Posterior cingulate gyrus (tissue), 11 donors: ENCODE measurements at places on chromosomes 5 and 9.
A peak's percentile ranks its signal among the peaks of the same experiment; 100 is the strongest.

- peak; percentile 86 for DNase-seq
These were observed 420 bp downstream of the BOD1 start for GRCh38 chr5:173615884-173616576.

GRCh38 chr5:133121611-133122150, 69.9 kb downstream of the HSPA4 start:
- DNase-seq, result no peak

DNA sequence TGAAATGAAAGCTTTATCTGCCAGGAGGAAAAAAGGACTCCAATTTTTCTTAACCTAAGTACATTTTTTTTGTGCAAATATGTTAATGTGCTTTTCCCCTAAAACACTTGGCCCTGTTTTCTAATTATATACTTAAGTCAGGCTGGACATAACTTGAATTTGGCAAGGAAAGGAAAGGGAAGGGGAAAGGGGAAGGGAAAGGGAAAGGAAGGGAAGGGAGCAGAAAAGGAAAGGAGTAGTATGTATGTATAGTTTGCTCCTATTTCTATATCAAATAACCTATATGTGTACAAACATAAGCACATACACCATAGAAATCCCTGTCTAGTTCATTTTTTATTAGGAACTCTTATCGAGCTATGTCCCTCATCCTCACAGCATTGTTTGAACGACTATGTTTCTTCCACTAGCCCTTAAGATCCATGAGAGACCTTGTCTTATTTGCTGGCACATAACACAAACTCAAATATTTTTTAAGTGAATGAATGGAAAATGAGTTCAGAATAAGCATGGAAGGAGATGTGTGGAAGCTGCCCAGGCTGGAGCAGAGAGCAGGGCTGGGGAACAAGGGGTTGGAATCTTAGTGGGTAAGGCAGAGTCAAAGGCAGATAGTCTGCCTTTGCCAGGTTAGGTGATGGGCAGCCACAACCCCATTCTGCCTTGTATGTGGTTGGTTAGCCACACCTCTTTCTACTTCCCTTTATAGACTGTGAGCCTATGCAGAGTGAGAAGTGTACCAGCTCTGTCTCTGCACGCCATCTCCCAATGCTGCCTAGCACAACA, 70.0 kb downstream of the KLHL3 start:
- DNase-seq, result no peak

GRCh38 chr5:66354422-66354821, 210.3 kb downstream of the SREK1 start:
- no peak for DNase-seq

DNA sequence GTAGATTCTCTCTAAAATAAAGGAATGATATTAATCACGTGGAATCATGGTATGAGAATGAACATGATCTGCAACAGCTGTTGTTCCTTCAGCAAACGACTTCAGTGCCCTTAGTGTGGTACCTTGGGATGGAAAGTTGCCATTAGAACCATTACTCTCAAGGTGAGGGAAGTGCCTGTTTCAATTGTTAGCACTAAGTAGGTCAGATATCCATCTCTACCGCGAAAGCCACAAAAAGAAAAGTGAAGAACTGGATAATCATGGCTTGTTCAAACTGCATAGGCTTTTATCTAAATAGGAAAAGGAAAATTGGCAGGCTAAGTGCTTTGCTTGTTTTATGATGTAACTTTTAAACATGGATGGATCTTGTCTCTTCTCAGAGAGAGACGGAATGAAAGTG, 380.7 kb downstream of the MRPS30 start:
- no peak for DNase-seq

DNA sequence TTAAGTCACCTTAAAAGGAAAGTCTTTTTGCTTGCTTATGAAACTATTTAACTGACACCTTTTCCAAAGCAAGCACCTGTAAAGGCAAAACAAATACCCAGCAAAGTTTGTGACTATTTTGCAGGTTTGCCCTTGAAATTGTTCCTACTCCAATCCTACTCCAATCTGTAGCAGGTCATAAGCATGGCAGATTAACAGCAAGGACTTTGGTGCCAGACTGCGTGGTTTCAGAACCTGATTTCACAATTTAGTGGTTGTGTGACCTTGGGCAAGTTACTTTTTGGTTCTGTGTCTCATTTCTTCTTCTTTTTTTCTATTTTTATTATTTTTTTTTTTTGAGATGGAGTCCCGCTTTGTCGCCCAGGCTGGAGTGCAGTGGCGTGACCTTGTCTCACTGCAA, 282.1 kb downstream of the RFX3 start:
- no peak for DNase-seq

GRCh38 chr5:141869040-141869439, 9.2 kb downstream of the PCDH1 start:
- no peak for DNase-seq

- no peak for DNase-seq
These were observed 9.9 kb upstream of the GRHPR start for GRCh38 chr9:37412431-37413151.

DNA sequence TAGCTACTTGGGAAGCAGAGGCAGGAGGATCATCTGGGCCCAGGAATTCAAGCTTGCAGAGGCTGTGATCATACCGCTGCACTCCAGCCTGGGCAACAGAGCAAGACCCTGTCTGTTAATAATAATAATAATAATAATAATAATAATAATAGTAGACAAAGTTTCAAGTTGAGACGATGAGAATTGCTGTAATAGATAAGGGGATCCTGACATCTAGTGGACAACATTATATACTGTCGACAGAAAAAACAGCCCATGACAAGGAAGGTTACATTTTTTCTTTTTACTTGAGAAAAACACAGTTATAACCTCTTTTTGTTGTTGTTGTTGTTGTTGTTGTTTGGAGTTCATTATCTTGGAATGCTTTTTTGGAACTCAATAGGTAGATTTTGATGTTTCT, 35.3 kb downstream of the NDFIP1 start:
- DNase-seq, result no peak

- no peak for DNase-seq
These were observed 41.6 kb upstream of the MROH2B start for GRCh38 chr5:41112486-41113455.

DNA sequence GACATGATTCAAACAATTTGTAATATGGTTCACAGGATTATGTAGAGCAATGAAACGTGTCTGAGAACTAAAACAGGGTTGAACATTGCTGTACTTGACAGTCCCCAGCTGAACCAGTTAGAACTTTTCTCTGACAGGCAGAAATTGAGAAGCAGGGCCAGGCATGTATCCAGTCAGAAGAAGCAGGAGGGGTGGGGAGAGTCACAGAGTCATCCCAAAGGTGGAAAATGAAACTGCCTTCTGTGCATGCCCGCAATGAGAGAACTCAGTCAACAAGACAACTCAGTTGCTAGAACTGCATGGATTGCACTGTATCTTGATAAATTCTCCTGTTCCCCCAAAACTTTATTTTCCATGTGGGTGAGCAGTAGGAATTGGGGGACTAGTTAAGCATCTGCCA, 72.9 kb upstream of the PRLR start:
- DNase-seq, result no peak

- peak; percentile 52 for DNase-seq
These were observed 496 bp downstream of the MAPK9 start for GRCh38 chr5:180291234-180291940.

DNA sequence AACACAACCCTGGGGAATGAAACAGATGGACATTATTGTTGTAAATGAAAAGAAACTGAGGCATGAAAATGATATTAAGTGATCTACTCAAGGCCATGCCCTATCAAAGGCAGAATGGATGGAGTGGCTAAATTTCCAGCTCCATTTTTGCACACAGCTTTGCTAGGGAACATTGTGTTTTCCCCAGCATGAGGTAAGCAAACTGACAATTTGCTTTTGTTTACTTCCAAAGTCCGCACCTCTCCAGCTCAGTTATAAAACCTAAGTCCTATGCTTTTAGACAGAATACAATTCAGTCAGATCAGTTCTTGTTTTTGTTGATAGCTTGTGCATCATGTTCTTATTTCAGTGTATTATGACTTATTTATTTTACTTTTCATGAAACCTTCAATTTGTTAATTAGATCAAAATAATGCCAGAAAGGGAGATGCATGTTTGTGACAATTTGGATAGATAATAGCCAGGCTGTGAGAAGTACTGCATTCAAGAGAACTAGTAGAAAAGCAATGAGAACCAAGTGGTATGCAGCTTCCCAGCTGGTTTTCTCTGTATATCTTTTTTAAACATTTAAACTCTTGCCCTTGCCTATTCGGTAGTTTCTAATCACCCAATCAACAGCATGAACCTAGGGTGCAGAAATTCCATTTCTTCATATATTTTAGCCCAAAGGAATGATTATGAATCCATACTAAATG, 380.8 kb downstream of the SPATA31D1 start:
- DNase-seq, result no peak

DNA sequence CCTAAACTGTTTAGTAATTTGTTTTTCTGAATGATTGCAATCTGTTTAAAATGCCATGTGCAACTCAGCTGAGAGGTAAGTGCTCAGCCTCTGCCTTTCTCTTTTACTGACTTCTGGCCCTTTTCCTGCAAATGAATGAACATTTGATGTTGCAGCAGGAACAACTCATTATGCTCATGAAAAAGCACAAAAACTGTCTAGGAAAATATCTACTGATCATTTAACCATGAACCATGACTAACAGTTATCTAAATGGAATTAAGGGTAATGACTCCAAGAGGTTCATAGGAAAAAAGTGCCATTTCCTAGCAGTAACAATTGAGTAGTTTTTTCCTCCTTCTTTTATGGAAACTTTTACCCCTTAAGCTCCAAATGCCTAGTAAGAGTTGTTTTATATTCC, 70.6 kb upstream of the ANKH start:
- no peak for DNase-seq

GRCh38 chr9:113645978-113646253, 182.4 kb downstream of the RGS3 start:
- DNase-seq, result no peak

GRCh38 chr9:91315191-91315590, 46.5 kb downstream of the AUH start:
- DNase-seq, result no peak

DNA sequence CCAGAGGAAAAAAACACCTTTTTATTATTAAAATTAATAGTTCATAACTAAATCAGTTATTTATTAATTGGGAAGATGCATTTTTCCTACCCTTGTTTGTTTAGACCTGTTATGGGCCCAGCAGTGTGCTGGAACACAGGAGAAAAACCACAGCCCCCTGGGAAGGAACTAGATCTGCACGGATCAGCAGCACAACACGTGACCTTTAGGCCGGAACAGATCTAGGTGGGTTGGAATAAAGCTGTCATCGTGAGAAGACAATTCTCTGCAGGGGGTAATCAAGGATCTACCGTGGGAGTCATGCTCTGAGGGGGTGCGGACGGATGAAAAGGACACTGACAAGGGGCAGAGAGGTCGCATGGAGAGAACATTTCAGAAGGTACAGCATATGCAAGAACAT, 95.8 kb upstream of the SPATA31C2 start:
- no peak for DNase-seq

GRCh38 chr9:1140057-1140456, 89.9 kb downstream of the DMRT2 start:
- no peak for DNase-seq

- no peak for DNase-seq
These were observed 86.5 kb upstream of the ARRDC3 start for GRCh38 chr5:91469517-91470165.

GRCh38 chr5:139155333-139155732, 42.8 kb downstream of the SIL1 start:
- DNase-seq, result no peak

- no peak for DNase-seq
These were observed 377.1 kb downstream of the ACTL7B start for GRCh38 chr9:108478431-108479332.

DNA sequence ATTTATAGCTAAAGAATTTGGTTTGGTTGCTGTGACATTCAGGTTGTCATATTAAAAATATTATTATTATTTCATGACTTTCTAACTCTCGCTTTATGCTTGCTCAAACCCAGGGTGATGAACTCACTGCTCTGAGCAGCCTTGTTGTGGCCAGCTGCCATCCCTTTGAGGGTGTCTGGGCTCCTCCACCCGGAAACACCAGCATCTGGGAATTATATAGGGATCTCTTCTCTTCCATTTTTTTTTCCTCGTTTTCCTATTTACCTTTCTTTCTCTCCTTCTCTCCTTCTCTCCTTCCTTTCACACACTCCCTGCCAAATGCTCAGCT, 355.8 kb upstream of the SMARCA2 start:
- DNase-seq, result no peak

DNA sequence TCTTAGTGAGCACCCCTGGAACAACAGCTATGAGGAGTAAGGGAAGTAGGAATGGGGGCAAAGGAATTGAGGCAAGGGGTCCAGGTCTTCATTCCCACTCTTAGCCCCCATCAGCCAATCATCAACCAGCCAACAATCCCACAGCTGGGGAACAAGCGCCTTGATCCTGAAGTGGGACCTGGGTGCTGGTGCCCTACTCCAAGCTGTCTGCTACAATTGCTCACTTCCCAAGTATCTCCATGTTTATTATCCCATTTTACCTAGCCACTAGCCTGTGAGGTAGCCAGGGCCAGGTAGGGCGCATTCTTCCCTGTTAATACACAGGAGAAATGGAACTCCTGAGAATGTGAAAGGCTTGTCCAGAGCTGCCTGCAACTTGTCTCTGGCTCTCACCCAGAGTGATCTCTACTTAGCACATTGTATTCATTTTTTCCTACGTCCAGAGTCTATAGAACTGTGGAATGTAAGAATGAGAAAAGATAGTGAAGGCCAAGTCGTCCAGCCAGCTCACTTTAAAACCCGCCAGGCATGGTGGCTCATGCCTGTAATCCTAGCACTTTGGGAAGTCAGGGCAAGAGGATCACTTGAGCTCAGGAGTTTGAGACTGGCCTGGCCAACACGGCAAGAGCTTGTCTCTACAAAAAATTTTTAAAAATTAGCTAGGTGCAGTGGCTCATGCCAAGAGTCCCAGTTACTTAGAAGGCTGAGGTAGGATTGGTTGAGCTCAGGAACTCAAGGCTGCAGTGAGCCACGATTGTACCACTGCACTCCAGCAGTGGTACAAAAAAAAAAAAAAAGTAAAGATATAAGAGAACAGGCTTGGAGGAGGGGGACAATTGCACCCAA, 6.2 kb upstream of the DNAJC18 start:
- no peak for DNase-seq

- no peak for DNase-seq
These were observed 345.2 kb downstream of the GLIS3 start for GRCh38 chr9:3954331-3955304.

DNA sequence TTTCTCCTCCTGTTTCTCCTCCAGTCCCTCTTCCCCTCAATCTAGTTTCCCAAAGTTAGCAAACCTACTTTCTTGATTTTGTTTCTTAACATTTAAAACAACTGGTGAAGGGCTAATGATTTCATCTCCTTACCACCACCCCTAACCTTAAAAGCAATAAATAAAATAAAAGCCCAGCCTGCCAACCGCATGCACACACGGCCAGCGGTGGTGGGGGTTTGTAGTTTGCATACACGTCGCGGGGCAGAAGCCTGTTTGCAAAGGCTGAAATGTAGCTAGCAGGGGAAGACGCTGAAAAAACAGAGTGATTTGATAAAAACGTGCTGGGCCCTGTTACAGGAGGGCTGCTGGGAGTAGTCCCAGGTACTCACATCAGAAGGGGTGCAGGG, 1.9 kb upstream of the DMRT2 start:
- DNase-seq, result no peak

GRCh38 chr9:104009826-104010225, 84.3 kb upstream of the SMC2 start:
- DNase-seq, result no peak

- no peak for DNase-seq
These were observed 15.2 kb downstream of the FNBP1 start for GRCh38 chr9:130027533-130028365.

GRCh38 chr5:149445343-149445738, 66.2 kb upstream of the IL17B start:
- no peak for DNase-seq
